ENCODE measurements at places on chromosomes 4 and X.
A peak's percentile ranks its signal among the peaks of the same experiment; 100 is the strongest.

DNA sequence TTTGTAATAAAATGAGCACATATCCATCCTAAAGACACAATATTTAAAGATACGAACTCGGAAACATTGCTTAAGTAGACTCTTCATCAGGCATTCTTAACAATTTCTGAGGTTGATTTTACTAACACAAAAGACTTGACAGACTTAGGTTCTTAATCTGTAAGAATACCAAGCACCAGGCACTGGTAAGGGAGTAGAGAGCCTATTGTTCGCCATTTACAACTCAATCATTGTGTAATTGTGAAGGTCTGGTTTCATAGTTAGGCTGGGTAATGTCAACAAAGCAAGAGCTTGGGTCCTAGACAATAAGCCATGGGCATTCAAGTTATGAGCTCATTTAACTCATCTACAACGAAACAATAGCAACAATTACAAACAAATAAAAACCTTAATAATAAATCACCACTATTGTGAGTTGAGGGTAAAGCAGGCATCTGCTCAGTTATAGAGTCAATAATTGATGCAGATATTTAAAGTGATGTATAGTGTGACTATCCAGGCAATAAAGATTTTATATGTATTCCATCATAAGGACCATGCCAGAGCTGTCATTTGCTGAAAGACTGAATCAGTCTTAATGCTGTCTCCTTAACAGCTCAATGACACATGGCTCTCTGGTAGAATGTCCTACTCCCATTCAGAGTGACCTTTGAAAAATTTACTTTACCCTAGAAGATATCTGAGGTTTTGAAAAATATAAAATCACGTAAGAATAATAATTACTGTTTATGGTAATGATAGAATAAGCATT lies 664.0 kb upstream of the PCDH7 start:
- DNase-seq = no peak

GRCh38 chrX:68995386-68995779 lies 166.6 kb downstream of the EFNB1 start:
- no peak for DNase-seq

- no peak for DNase-seq
These were observed 10.5 kb upstream of the RNF128 start for GRCh38 chrX:106716004-106716403.

- DNase-seq = no peak
These were observed 97.6 kb upstream of the BCOR start for GRCh38 chrX:40195368-40195767.

GRCh38 chr4:111510535-111510934 lies 634.7 kb upstream of the FAM241A start:
- DNase-seq = no peak

- no peak for DNase-seq
These were observed 797.8 kb upstream of the GALNTL6 start for GRCh38 chr4:171015441-171015840.

DNA sequence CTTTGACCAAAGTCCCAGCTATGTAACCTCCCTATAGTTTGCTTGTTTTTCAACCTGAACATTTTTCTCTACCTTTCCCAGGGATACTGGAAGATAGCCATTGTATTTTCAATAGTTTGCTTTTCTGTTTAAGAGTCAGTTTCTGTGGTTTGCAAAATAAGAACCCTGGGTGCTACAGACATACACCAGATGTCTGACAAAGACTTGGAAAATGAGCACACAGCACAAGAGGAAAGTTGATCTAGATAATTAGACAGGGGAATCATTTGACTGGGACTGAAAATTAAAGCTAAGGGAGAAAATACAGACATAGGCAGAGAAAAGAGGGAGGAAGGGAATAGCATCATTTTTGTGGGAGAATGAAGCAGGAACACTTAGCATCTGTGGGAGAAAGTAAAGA lies 218.3 kb upstream of the CNKSR2 start:
- no peak for DNase-seq

DNA sequence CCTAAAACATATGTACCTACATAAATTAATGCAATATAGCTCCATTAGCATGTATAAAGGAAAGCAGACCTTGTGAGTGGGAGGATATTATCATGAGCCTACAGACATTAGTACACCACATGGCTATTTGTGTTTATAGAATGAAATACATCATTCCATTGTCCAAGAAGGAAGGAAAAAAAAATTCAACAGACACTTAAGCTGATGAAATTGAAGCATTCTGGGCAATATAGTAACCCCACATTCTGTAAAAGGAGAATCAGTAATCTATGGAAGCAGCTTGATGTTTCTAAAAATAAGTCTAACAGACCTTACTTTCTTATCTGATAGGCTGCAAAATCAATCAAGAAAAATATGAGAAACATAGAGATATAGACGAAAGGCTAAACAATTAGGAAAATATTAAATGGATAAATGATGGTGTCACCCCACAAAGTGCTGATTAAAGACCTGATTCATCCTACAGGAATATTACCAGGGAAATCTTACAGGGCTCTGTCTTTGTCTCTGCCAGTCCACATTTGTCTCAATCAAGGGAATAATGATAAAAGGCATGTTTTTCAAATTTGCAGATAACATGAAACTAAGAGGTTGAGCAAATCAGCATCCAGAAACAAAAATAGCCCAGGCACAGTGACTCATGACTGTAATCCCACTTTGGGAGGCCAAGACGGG lies 76.8 kb downstream of the COMMD8 start:
- no peak for DNase-seq

GRCh38 chrX:20472148-20472547 lies 205.4 kb upstream of the RPS6KA3 start:
- DNase-seq = no peak

DNA sequence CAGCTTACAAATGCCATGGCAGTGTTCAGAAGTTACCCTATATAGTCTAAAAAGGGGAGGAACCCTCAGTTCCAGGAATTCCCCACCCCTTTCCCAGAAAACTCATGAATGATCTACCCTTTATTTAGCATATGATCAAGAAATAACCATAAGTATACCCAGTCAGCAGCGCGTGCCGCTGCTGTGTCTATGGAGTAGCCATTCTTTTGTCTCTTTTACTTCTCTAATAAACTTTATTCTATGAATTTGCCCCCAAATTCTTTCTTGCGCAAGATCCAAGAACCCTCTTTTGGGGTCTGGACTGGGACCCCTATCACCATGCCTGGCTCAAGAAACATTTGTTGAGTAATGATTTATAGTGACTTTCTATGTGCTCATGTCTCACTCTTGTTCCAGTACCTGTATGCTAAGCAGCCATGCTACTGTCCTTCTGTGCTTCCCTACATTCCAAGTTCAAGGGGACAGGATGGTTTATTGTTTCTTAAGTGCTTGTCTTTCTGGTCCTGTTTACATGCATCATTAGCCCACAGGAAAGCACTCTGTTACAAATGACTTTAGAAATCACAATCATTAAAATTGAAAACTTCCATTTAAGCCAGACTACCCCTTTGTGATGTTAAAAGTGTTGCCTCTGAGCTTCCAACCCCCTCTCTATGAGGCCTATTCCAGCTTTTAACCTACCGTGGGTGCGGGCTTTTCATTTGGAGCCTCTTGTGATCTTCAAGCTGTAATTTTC lies 63.4 kb upstream of the S100G start:
- DNase-seq = no peak

DNA sequence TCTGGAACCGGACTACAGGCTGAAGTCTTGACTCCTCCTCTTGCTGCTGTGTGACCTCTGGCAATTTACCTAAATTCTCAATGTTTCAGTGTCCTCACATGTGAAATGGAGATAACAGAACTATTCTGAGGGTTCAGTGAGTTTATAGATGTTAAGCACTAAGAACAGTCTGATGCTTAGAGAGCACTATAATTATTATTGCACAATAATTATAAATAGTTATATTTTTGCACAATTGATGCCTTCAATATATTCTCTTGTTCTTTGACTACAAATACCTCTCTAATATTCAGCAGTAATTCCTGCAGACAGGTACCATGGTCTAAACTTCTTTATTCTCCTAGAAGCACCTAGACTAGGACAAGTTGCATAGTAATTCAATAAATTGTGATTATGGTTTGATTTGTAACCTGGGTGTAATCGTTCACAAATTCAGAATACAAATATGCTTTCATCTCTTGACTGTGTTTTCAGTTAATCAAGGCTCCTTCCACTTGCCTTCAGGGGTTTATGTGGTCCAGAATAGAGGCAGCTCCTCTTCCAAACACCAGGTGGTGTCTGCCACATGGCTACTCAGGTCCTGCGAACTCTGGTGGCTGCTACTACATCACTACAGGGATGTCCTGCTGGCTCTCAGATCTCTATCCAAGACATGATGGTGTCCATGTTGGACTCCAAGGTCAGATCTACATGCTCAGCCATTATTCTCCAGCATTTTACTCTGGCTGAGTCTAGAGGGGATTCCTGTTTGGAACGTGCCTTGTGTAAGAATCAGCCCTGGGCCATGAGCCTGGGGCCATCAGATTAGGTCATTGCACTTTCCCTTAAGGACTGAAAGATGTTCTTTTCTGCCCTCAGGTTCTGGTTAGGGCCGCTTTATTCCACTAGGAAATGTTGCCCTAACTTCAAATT lies 103.4 kb downstream of the QRFPR start:
- peak; percentile 23 for DNase-seq

GRCh38 chr4:9971711-9972110 lies 49.6 kb downstream of the SLC2A9 start:
- DNase-seq = no peak

DNA sequence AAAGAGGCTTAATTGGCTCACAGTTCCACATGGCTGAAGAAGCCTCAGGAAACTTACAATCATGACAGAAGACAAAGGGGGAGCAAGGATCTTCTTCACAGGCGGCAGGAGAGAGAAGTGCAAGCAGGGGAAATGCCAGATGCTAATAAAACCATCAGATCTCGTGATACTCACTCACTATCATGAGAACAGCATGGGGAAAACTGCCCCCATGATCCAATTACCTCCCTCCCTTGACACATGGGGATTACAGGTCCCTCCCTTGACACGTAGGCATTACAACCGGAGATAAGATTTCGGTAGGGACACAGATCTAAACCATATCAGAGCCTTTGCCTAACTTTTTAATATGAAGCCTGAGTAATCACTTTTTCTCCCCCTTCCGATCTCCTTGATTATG lies 43.7 kb upstream of the MAPK10 start:
- DNase-seq = no peak

Data from HuH-7 (cell line).